ENCODE measurements at places on chromosomes 7 and 10. TPM values are rescaled to one million over a fixed set of nuclear protein-coding genes. Genes with fewer than 3 reads are reported as not detected.

- DNase-seq, result no peak
Observed at GRCh38 chr10:69994262-69994661, 58.4 kb upstream of the MACROH2A2 start.

- DNase-seq, result no peak
Observed at GRCh38 chr10:24269476-24269875, 60.5 kb downstream of the KIAA1217 start.

DNA sequence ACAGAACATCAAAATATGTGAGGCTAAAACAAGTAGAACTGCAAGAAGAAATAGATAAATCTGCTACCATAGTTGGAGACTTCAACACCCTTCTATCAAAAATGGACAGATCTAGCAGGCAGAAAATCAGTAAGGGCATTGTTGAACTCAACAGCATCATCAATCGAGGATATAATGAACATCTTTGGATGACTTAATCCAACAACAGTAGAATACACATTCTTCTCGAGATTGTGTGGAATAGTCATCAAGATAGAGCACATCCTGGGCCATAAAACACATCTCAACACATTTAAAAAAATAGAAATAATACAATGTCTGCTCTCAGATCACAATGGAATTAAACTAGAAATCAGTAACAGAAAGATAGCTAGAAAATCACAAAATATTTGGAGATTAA, 9.9 kb downstream of the IGFBP1 start:
- DNase-seq, result no peak

DNA sequence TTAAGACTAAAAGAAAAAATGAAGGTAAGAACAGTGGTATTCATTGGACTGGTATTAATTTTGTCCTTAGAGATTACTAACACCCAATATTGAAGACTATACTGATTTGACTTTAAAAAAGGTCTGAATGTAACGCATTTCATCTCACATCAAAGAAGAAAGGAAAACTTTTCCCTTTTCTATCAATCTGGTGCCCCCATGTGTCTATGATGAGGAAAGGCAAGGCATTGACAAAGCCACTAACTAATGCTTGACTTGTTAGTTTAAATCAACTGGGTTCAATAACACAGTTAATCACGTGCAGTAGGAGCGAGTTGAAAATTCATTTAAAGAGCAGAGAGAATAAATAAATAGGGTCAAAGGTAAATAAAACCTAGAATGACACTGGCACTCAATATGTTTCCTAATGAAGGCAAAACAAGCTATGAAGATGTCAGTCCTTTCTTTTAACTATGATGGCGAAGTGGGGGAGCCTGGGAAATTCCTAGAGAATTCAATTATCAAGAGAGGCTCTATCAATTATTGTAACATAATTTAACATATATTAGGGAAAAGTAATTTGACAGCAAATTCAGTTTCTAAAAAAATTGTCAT, 180.9 kb downstream of the ANK3 start:
- no peak for DNase-seq

The CPED1 gene
- not detected for total RNA-seq

The HGF gene
- not detected for total RNA-seq

GRCh38 chr7:84281518-84281917, 86.9 kb upstream of the SEMA3A start:
- no peak for DNase-seq

The HDAC9 gene
- total RNA-seq, result 0.22 TPM

The ARHGEF5 gene
- total RNA-seq, result 13.1 TPM

The TCTN3 gene
- total RNA-seq, result 14.3 TPM

GRCh38 chr7:49001610-49002033, 77.3 kb downstream of the CDC14C start:
- DNase-seq, result peak; percentile 39

- no peak for DNase-seq
Observed at GRCh38 chr7:37656913-37657530, 26.5 kb upstream of the GPR141 start.

DNA sequence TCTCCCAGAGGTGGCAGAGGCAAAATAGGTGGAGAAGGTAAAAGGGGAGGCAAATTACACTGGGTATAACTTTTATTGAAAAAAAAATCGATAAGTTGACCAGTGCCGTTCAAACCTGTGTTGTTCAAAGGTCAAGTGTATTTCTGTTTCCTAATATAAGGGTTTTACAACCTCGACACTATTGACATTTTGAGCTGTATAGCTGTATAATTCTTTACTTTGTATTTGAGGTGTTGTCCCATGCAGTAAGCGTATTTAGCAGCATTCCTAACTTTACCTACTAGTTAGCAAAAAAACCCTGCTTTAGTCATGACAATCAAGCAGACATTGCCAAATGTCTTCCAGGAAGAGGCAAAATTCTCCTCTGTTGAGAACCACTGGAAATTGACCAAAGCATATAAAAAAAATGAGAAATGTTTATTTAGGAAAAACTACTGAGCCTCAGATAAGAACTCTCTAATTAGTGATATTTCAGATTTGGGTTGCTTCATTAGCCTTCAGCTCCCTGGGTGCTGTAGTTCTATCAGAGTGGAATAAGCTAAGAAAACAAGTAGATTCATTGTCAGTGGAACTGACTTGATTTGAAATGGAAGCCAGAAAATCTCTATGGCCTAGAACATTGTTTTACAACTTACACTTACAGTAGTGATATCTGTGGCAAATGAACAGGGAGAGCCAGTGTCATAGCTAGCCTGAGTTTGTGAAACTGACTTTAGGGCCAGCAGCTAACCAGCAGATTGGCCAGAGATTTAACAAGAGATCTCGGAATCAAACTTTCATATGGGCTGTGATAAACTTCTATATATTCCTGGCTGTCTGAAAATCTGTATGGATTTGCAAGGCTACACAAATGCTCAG, 331.6 kb downstream of the DGKB start:
- DNase-seq, result no peak

GRCh38 chr7:117621075-117621618, 141.3 kb downstream of the CFTR start:
- no peak for DNase-seq

- no peak for DNase-seq
Observed at GRCh38 chr7:50834679-50835078, 52.0 kb upstream of the GRB10 start.

- DNase-seq, result no peak
Observed at GRCh38 chr10:94103801-94104221, 110.1 kb downstream of the PLCE1 start.

DNA sequence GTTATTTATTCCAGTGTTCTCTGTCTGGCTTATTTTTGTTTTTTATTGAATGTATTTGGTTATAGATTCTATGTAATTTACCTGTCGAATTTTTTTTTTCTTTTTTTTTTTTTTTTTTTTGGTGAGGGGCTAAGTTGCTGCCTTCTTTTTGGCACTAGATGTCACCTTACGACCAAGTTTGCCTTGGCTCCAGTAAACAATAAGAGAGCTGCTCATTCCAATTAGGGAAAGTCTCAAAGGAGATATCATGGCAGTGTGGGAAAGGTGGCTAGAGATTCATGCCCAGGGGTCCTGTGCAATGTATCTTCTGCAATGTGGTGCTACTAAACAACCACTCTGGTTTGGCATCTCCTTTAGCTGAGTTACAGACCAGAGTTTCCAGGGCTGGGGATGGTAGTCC, 84.0 kb downstream of the PTPN20 start:
- no peak for DNase-seq

DNA sequence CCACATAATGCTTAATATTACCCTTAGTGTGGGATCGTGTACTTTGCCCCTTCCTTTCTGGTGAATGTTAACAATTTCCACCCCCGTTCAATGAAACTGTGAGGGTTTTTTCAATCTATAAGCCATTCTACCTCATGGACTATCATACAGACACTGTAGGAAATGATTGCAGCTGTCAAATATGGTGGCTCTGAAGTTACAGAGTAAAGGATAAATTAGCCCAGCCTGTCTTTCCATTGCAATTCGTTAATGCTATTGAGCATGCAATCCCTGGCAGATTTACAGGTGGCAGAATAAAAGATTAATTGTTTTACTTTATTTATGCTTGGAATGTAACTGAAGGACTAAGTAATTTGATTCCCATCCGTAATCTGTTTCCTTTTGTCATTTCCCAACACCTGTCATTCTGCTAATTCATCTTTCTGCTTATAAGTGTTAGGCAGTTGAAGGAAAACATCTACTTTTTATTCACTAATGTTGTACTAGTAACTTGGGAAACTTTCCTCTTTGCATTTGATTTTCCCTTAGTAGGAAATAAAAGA, 1211.6 kb upstream of the LRRN3 start:
- DNase-seq, result no peak

The CDK13 gene
- total RNA-seq, result 68.6 TPM

- no peak for DNase-seq
Observed at GRCh38 chr10:117936566-117936965, 110.2 kb downstream of the RAB11FIP2 start.

The DNAJC12 gene
- total RNA-seq, result 1.9 TPM

The PSTK gene
- 3.7 TPM for total RNA-seq

The C7orf33 gene
- not detected for total RNA-seq

- no peak for DNase-seq
Observed at GRCh38 chr10:100020142-100020885, 10.6 kb upstream of the DNMBP start.

DNA sequence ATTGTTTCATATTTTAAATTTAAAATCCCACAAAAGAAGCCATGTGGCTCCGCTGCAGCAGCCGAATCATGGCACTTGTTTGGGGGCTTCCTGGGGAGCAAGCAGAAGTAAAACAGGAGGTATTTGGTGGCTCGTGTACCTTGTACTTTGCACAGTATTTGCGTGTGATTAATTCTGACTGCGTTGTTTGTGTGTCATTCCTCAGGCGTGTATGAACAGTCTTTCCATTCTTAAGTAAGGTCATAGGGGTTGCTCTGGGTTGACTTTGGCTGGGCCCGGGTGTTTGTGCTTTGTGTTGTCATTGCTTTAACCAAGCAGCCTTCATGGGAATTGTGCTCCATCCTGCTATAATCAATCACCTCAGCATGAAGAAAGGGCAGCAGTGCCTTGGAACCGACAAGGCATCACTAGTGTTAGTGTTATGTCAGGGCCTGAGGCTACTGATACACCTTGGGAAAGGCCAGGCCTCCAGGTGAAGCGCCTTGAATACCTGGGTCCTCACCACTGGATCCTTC, 182.4 kb downstream of the ARHGAP21 start:
- DNase-seq, result no peak

- no peak for DNase-seq
Observed at GRCh38 chr7:368651-369475, 78.9 kb downstream of the FOXL3 start.

DNA sequence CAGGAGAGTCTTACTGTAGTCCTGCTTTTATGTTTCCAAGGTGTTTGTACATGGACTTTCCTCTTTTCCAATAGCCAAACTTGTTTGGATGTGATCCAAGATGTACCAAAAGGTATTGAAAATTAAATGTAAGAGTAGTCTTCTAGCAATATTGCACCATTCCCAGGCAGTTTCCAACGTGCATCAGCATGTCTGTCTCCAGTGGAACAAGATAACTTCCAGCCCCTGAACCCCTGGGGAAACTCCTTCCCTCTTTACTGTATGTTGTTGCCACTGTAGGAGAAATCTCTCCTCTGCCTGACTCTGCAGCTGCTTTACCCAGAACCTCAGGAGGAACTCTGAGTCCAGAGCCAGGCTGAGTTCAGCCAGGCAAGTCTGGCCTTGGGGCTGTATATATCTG, 18.5 kb downstream of the ARMC10 start:
- no peak for DNase-seq

The HOXA10 gene
- not detected for total RNA-seq

- DNase-seq, result no peak
Observed at GRCh38 chr7:11706666-11707605, 125.1 kb downstream of the THSD7A start.

DNA sequence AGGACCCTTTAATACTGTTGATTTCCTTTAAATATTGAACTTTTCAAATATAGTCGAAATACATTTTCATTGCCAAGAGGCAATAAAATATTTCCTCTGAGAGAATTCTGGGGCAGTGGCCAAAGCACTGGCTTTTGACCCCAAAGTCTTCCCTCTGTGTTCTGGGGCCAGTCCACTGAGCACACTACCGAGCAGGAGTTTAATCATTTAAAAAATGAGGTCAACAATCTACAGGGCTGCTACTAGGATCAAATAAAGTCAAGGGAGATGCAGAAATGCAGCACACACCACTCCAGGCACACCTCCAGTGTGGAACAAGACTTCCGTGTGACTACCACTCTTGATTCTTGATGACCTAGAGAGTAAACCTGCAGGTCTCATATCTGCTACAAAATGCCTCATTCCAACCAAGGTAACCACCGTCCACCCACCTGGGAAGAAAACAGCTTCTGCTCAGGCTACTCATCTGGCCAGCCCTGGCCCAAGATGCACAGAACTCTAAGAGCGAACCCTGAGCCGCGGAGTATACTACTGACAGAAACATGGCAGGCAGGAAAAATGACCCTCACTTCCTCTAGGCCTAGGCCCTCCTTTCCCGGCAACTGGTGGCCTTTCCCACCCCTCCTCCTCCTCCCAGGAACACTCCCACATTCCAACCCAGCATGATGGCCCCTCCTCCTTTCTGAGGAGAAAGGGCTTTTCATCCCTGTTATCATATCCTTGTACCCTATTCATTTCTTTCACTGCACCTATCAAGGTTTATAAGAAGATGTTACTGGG, 97.7 kb downstream of the ALOX5 start:
- no peak for DNase-seq

The ATOH7 gene
- not detected for total RNA-seq

The RBP4 gene
- total RNA-seq, result not detected

GRCh38 chr7:95919556-95919955, 147.2 kb downstream of the DYNC1I1 start:
- no peak for DNase-seq

- DNase-seq, result no peak
Observed at GRCh38 chr10:5532618-5533097, 7.9 kb downstream of the CALML3 start.

The C10orf105 gene
- total RNA-seq, result 0.71 TPM

The FFAR4 gene
- not detected for total RNA-seq

The LRRC61 gene
- 12.8 TPM for total RNA-seq

- no peak for DNase-seq
Observed at GRCh38 chr7:107467972-107468371, 1.9 kb upstream of the GPR22 start.

The PHKG1 gene
- 1.0 TPM for total RNA-seq

DNA sequence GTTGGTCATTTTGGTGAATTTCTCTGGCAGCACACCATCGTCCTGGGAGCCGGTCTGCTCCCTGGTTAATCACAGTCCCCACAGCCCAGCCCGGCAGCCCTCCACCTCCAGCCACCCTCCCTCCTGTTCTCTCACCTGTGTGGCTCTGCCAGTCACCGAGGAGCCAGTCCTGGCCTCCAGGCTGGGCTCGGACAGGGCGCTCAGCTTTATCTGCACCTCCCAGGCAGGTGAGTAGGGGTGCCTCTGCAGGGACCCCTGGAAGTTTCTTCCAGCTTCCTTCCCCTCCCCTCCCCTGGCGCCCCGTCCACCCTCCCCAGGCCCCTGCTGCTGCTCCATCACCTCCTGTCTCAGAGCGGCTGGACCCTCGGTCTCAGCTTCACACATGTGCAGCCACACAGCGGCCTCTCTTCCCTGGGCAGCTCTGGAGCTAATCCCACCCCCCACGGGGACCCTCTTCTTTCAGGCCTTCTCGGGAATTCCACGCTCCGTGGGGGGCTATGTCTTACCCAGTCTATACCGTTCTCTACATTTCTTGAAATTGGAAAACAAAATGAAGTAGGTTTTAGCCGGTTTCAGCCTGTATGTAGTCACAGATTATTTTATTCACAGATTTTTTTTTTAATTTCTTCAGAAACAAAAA, 213.9 kb upstream of the PPP2R2D start:
- no peak for DNase-seq

Measured in activated CD4-positive, alpha-beta T cell treated with anti-CD3 and anti-CD28 coated beads, Interleukin-2, amount 10 ng/mL, durations not matched to agents 7 days and 5 days (primary cell).